ENCODE measurements at places on chromosomes 1 and 21.

DNA sequence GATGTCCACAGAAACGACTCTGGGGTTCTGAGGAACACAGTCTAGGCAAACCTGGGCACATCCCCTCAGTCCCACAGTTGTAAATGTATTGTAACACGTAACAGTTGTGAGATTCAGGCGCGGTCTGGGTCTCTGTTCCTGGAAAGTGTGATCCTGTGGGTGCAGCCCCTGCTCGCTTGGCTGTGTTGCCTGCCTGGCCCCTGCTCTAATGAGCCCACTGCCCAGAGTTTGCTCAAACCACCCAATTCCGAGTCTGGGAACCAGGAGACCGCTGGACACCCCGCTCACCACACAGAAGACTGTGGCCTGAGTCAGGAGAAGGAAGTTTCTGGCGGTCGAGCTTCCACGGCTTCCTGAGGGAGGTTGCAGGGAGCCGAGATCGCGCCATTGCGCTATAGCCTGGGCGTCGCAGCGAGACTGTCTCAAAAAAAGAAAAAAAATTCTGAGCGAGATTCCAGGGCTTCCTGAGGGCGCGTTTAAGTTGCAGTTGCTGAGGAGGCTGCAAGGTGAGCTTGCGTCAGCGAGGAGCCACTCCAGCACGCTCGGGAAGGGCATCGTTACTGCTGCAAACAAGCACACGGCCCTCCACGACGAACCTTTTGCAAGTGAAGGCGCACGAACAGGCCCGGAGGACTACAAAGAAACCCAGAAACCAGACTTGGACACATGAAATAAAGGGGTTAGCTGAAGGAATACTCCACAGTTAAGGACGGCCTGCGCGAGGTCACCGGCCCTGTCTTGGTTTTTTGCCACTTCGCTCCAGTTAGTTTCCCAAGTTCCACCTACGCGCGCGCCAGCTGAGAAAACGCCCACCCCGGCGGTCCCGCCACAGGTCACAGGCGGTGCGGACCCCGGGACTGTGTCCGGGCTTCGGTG lies 1.1 kb downstream of the C21orf58 start:
- DNase-seq = no peak

- no peak for DNase-seq
These were observed 60.0 kb downstream of the INTS7 start for GRCh38 chr1:211975152-211975941.

DNA sequence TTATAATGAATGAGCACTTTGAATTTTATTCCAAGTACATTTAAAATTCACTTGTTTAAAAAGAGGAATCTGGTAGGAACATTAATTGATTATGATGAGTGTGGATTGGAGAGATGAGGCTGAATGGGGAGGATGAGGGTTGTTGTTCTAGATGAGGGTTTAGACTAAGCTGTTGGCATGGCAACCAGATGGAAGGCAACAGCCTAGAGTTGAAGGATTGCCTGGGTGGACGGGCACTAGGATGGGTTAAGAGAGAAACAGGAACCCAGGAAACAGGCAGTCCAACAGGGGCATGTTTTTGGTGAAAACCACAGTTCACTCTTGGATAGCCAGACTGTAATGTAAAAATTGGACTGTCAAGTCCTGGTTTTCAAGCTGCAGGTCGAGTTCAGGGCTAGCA lies 125.5 kb downstream of the CHRM3 start:
- DNase-seq = no peak

DNA sequence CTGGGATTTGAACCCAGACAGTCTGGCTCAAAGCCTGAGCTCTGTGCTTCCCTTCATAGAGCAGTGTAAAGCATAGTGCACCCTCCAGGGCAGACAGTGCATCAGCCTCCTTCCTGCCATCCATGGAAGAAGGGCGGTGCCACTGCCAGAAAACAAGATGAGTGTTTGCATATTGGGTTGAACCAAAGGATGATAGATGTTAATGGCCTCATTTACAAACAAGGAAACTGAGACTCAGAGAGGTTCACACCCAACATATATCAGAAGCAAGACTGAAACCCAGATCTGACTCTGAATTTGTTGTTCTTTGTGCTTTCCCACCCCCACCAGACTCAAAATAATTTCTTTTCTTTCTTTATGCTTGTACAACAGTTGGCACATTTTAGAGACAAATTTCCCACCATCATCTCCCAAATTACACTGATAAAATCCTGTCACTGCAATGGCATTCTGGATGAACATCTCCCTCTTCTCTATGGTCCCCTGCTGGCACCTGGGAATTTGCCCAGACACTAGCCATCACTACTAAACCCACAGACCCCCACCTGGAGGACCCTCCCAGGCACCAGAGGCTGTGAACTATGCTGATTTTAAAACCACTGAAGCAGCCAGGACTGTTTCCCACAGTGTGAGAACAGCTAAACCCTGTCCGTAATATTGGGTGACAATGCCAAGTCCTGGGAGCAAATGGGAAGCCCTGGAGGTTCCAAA lies 45.4 kb upstream of the MPZL1 start:
- no peak for DNase-seq

- no peak for DNase-seq
These were observed 49.1 kb downstream of the ATP2B4 start for GRCh38 chr1:203675596-203676347.

GRCh38 chr1:208000504-208000903 lies 89.6 kb upstream of the CD34 start:
- no peak for DNase-seq

- DNase-seq = peak; percentile 91
These were observed 43.0 kb downstream of the GALNT2 start for GRCh38 chr1:230109895-230110667.

GRCh38 chr1:32725615-32725982 lies 23.0 kb upstream of the SYNC start:
- no peak for DNase-seq

DNA sequence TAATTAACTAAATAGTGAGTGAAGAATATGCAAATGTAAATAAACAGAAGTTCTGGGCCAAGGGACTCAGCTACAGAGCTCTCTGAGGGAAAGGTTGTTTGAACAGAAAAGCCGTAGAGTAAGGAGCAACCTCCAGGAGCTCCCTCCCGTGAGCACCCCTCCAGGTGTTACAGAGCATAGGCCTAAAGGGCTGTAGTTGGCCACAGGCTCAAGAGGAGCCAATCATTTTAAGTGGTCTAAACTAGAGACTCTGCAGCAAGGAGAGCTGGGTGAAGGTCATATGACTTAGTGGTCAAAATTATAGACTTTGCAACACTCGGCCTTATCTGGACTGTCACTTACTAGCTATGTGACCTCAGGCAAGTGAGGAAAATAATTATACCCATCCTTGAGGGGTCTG lies 19.1 kb upstream of the RXRG start:
- no peak for DNase-seq

Data from GM13977 (cell line).